ENCODE measurements at places on chromosomes 2 and 18. TPM values are rescaled to one million over a fixed set of nuclear protein-coding genes. Genes with fewer than 3 reads are reported as not detected.

- DNase-seq = no peak
Measured at GRCh38 chr2:159444754-159445153, 158.3 kb upstream of the WDSUB1 start.

DNA sequence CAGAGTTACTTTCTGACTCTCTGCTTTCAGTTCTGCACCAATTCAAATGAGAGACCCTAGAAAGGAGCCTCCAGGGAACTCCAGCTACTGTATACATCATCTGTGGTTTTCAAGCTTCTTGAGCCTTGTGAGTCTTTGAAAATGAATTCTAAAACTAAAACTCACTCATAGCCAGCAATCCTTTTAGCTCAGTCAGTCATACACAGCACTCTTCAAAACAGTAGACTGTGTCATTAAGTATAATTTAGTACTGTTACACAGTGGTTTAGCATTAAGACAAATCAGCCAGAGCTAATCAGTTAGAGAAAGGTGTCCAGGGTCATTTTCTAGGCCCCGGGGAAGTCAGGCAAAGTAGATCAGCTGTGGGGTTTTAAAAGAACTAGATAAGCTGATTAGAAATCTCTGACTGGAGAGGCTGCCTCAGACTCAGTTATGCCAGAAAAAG, 322.1 kb upstream of the THUMPD2 start:
- no peak for DNase-seq

SCN9A gene
- not detected for total RNA-seq

DNA sequence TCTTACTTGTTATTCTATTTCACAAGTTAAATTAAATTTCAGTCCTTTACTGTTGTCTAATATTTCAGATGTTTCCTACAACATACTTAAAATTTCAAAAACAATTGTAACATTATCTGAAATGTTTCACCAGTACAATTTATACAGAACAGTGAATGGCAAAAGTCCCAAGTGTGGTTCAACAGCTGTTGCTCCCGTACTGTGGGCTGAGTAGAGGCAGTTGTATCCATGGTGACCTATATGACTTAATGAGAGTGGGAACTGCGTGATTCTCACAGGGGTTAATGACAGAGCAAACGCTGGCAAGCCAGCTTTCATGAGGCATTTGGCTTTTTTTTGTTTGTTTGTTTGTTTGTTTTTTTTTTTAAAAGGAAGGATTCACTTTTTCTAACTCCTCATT, 5.3 kb upstream of the PLCL1 start:
- DNase-seq = no peak

LHCGR gene
- not detected for total RNA-seq

GRCh38 chr2:73004466-73004865, 67.0 kb downstream of the SFXN5 start:
- DNase-seq = no peak

VAMP5 gene
- total RNA-seq = 28.0 TPM

HOXD9 gene
- total RNA-seq = not detected

CDK15 gene
- not detected for total RNA-seq

TACR1 gene
- not detected for total RNA-seq

GRCh38 chr2:117856415-117857210, 42.1 kb downstream of the DDX18 start:
- DNase-seq = no peak

- DNase-seq = no peak
Measured at GRCh38 chr2:80311304-80311703, 6.8 kb upstream of the LRRTM1 start.

- no peak for DNase-seq
Measured at GRCh38 chr2:28694364-28694763, 57.3 kb upstream of the PPP1CB start.

TGOLN2 gene
- 93.4 TPM for total RNA-seq

- DNase-seq = no peak
Measured at GRCh38 chr2:54845514-54845913, 122.1 kb downstream of the EML6 start.

SIX2 gene
- total RNA-seq = not detected

ERICH2 gene
- total RNA-seq = not detected

All from CD8-positive, alpha-beta memory T cell (primary cell).